ENCODE measurements at places on chromosomes 4 and X. TPM values are rescaled to one million over a fixed set of nuclear protein-coding genes. Genes with fewer than 3 reads are reported as not detected.

CENPVL3 gene
- total RNA-seq: not detected

MOB1B gene
- total RNA-seq: 18.4 TPM

GRCh38 chr4:158998624-158999023, 104.3 kb upstream of the RAPGEF2 start:
- no peak for DNase-seq

ZNF718 gene
- total RNA-seq: 6.3 TPM

DNA sequence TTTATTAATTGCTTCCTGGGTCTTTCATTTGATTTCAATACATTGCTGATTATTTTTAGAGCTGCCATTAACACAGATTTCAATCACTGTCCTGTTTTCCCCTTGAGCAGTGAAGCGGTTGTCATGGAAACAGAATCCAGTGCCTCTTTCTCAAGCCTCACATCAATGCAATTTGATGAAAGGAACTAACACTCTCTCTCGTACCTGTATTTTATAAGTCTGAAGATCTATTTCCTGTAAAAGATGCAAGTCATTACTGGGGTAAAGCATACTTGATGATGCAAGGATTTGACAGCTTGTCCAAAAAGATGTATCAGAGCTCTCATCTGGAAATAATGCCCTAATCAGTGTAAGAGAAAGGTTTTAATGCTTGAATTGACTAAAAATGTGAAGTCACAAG, 17.9 kb upstream of the GASK1B start:
- DNase-seq: no peak

DNA sequence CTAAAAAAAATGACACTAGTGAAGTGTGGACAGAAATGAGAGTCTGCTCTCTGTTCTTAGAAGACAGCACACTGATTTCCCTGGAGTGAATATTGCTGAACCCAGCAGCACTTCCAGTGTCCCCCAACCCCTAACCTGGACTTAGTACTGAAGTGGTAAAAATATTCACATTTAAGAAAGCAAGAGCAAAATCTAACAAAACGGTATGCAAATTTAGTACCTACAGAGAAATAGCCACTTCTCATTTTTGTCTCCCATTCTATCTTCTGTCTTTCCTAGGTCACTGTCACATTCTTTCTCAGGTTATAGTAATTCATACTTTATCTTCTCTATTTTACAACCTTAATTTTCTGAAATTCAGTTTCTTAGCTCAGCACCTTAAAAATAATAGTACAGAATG, 274.7 kb downstream of the CFAP299 start:
- no peak for DNase-seq

Measured in left ventricle myocardium superior (tissue), 1 donor.